Uterus (tissue), 4 donors: ENCODE measurements at places on chromosomes 1 and 21. TPM values are rescaled to one million over a fixed set of nuclear protein-coding genes. Genes with fewer than 3 reads are reported as not detected.

GRCh38 chr21:34129039-34129891 lies 55.9 kb downstream of the MRPS6 start:
- peak; percentile 59 for DNase-seq

DNA sequence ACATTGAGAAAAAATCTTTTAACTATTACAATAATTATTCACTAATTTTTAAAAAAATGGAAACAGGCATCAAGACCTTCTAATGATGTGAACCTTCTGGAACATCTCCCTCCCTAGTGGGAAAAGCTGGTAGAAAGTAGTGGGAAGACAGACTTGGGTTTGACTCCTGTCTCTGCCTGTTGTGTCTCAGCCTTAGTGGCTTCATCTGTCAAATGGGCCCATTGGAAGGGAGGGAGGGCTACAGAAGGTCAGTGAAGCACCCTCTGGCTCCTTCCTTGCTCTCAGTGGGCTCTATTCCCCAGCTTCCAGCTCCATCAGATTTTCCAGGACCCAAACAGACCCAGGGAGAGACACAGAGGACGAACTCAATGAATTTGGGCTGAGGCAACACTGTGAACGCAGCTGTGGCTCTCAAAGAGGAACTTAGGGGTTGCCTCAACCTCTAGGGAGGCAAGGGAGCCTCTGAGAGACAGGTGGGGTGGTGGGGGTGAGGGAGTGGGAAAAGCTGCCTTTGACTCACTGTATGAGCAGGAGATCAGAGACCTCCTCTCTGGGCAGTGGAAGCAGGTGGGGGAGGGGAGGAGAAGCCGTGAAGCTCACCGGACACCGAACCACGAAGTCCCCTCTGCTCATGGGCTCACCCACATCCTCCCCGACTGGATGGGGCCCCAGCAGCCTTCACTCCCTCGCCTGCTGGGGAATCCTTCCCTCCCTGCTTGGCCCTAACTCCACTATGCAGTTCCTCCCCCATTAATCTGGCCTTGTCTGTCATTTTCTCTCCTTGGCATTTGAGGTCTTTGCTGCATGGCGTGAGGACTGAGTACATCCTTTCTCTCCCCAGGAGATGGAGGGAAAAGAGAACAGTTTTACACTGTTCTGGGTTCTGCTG lies 4.5 kb downstream of the CNR2 start:
- DNase-seq = no peak

DNA sequence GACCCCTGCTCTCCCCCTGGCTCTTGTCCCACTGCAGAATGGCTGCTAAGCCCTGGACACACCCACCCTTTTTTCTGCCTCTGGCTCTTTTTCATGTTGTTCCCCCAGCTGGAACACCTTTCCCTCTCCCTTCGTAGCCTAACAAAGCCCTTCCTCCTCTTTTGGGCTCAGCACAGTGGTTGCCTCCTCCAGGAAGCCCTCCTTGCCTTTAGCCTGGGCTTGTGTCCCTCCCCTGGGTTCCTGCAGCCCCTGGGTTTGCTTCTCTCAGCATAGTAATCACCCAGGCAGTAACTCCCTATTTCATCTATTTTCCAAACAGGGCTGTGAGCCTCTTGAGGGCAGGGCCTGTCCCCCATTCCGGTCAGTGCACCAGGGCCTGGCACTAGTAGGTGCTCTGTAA lies 19.8 kb upstream of the ACTL8 start:
- DNase-seq = no peak

DNA sequence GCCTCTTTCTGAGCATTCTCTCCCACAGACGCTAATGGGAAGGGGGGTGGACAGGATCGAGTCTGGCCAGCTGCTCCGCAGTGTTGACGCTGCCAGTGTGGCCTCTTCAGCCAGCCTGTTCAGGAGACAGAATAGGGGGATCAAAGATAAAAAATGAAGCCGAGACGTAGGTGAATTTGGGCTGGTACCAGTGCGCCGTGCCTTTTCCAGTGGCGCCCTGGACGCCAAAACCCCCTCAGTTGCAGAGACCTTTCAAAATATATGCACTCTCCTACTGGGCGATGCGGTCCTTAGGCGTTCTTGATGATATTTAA lies 1.1 kb downstream of the TTC3 start:
- no peak for DNase-seq

Gene APP
- 212 TPM for total RNA-seq

- no peak for DNase-seq
Observed at GRCh38 chr21:37845535-37845934, 70.7 kb downstream of the KCNJ6 start.

DNA sequence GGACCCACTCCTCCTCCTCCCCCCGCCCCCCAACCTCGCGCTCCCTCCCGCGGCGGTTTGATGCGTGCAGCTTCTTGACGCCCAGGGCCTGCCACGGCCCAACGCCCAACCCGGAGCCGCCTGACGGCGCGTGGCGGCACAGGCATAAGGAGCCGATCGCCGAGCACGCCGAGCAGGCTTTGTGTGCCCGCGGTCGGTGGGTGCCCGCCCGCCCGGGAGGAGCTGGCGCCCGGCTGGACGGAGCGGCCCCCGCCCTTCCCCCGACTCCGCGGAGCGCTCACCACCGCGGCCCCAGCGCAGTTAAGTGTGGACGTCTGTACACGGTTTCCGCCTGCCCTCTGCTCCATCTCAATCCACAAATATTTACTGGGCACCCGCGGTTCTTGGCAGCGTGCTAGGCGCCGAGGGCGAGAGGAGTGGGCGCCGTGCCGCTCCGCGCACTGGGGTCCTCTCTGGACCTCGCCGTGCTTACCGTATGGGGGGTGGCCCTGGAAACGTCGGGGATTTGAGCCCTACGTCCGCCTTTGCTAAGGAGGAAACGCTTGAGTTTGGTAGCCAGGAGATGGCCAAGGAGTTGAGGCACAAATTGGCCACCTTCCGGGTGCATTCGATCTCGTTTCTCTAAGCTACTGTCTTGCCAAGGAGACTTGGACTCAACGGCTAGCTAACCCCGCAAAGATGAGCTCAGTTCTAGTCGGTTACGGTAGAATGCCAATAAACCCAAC lies 444 bp upstream of the HDGF start:
- peak; percentile 98 for DNase-seq

DNA sequence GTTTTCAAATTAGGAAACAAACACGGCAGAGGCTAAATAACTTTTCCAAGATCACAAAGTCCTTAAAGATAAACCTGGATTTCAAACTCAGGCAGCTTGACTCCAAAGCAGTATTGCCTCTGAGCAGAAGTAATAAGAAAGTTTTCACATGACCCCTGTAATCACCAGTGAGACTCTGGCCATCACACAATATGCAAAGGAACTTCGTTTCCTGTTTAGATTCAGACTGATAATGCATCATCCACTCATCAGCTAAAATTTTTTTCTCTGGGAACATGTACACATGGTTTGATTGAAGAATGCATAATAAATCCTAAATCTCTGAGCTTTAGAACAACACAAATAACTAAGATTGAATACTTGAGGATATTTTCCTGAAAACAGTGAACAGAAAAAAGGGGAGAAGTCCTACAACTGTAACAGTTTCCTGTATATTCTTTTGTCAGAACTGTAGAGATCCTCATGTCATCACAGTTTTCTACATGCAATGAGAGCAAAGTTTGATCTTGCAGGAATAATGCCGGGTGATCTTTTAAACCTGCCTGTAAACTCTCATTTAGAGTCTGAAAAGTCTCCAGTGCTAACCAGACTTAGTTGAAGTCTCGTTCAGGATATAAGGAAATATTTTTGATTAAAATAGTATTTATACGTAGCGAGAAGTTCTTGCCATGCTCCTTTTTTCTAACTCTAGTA lies 225.3 kb downstream of the SPATA17 start:
- no peak for DNase-seq

Gene SMCP
- not detected for total RNA-seq

GRCh38 chr1:45767035-45767434 lies 16.6 kb upstream of the IPP start:
- no peak for DNase-seq

Gene TFF2
- total RNA-seq = not detected

Gene SMG5
- total RNA-seq = 8.8 TPM

GRCh38 chr1:15178571-15179484 lies 25.3 kb downstream of the TMEM51 start:
- DNase-seq = no peak

GRCh38 chr1:87402241-87403002 lies 73.7 kb downstream of the LMO4 start:
- no peak for DNase-seq

Gene COL18A1
- total RNA-seq = 73.0 TPM

GRCh38 chr1:245999697-246000637 lies 507.1 kb downstream of the SMYD3 start:
- no peak for DNase-seq

DNA sequence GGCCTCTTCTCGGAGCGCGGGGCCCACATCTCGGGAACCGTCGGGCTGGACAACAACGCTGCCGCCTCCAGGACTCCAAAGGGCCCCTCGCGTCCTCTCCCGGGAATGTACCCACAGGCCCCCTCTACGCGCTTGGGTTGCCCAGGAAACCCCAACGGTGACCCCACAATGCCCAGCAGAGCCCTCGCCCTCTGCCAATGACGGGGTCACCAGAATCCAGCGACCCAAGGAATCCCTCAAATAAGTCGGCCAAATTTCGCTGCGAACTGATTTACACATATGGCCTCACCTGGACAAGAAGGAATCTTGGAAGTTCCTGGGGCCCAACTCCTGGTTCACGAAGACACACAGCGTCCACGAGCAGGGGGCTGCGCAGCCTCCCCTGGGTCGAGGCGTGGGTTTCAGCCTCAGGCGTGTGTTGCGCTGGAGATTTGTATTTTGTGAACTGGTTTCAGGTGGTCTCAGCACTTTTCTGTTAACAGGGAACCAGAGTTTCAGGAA lies 78.1 kb downstream of the DESI2 start:
- no peak for DNase-seq

DNA sequence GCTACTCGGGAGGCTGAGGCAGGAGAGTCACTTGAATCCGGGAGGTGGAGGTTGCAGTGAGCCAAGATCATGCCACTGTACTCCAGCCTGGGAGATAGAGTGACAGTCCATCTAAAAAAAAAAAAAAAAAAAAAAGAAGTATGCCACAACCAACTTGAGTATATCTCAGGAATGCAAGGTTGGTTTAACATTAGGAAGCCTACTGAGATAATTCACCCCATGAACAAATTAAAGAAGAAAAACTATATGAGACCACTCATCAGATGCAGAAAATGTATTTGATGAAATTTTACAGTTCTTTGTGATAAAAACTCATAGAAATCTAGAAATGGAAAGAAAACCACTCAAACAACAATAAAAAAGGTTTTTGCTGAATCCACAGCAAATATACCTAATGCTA lies 373.8 kb downstream of the LMO4 start:
- DNase-seq = no peak

Gene MROH9
- total RNA-seq = not detected

Gene GPA33
- total RNA-seq = not detected

GRCh38 chr1:29643281-29643680 lies 407.0 kb downstream of the PTPRU start:
- no peak for DNase-seq

- DNase-seq = no peak
Observed at GRCh38 chr1:113141650-113142473, 68.9 kb downstream of the LRIG2 start.

- DNase-seq = no peak
Observed at GRCh38 chr1:39332291-39332690, 127.8 kb downstream of the MACF1 start.

Gene DDR2
- 40.0 TPM for total RNA-seq

GRCh38 chr1:28751315-28752060 lies 14.7 kb downstream of the YTHDF2 start:
- DNase-seq = no peak

Gene OR10Z1
- not detected for total RNA-seq

- DNase-seq = no peak
Observed at GRCh38 chr1:79037085-79037484, 30.6 kb upstream of the ADGRL4 start.

Gene NCMAP
- total RNA-seq = 0.18 TPM
